Hematopoietic multipotent progenitor cell treated with erythropoietin and hydrocortisone succinate and interleukin-3 and kit ligand, for 4 days (in vitro differentiated cells): ENCODE measurements at places on chromosomes 6 and 20.
A peak's percentile ranks its signal among the peaks of the same experiment; 100 is the strongest.

- no peak for DNase-seq
Observed at GRCh38 chr6:95240514-95240913, 336.8 kb upstream of the MANEA start.

DNA sequence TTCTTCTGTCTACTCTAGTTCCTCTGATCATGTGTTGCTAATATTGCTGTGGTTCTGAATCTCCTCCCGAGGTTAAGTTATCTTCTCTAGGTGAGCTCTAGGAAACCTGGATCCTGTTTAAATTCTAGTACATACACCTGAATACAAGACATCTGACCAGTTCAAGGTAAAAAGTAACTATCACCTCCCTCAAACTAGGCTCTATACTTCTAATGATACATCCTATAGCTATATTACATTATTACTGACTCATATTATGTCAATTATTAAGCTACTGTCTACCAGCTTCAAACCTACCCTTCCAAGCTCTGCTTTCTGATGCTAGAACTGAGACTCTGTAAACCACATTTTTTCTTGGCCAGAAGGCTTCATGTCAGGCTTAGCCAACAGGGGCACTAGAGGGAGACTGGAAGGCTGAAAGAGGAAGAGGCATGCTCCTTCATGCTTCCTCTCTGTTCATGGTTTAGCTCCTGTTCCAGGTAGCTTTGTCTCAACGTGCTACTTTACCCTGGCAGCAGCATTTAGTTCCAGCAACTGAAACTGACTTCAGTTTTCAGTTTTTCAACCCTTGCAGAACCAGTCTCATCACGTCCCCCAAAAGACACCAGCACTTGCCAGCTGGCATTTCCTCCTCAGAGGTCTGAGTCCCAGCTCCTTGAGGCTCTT is 148.4 kb upstream of the TOP1 start:
- peak; percentile 49 for DNase-seq

- DNase-seq: no peak
Observed at GRCh38 chr6:17894905-17895304, 92.5 kb downstream of the KIF13A start.

DNA sequence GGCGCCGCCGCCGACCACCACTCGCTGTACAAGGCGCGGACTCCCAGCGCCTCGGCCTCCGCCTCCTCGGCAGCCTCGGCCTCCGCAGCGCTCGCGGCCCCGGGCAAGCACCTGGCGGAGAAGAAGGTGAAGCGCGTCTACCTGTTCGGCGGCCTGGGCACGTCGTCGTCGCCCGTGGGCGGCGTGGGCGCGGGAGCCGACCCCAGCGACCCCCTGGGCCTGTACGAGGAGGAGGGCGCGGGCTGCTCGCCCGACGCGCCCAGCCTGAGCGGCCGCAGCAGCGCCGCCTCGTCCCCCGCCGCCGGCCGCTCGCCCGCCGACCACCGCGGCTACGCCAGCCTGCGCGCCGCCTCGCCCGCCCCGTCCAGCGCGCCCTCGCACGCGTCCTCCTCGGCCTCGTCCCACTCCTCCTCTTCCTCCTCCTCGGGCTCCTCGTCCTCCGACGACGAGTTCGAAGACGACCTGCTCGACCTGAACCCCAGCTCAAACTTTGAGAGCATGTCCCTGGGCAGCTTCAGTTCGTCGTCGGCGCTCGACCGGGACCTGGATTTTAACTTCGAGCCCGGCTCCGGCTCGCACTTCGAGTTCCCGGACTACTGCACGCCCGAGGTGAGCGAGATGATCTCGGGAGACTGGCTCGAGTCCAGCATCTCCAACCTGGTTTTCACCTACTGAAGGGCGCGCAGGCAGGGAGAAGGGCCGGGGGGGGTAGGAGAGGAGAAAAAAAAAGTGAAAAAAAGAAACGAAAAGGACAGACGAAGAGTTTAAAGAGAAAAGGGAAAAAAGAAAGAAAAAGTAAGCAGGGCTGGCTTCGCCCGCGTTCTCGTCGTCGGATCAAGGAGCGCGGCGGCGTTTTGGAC is 2.0 kb downstream of the SOX4 start:
- peak; percentile 52 for DNase-seq
